Effector CD8-positive, alpha-beta T cell (primary cell): ENCODE measurements at places on chromosomes 16 and 17.

- no peak for DNase-seq
Observed at GRCh38 chr16:89187032-89187769, 13.1 kb downstream of the SLC22A31 start.

GRCh38 chr16:89801800-89802199 is 14.6 kb downstream of the FANCA start:
- no peak for DNase-seq

GRCh38 chr16:56697456-56698155 is 15.3 kb downstream of the MT1X start:
- no peak for DNase-seq

GRCh38 chr17:72872396-72872795 is 220.1 kb downstream of the SLC39A11 start:
- DNase-seq, result no peak

DNA sequence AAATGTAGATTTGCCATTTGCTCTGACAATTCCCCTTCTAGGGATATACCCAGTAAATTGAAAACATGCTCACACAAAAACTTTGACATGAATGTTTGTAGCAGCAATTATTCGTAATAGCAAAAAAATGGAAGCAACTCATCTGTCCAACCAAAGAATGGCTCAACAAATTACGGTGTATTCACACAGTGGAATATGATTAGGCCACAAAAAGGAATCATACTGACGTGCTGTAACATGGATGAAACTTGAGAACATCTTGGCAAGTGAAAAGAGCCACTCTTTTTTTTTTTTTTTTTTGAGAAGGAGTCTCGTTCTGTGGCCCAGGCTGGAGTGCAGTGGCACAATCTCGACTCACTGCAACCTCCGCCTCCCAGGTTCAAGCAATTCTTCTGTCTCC is 24.1 kb upstream of the SPNS3 start:
- DNase-seq, result no peak
